EL (cell line): ENCODE measurements at places on chromosomes 12 and 14.
A peak's percentile ranks its signal among the peaks of the same experiment; 100 is the strongest.

- no peak for DNase-seq
These were observed 44.2 kb downstream of the ATP2B1 start for GRCh38 chr12:89664441-89664840.

GRCh38 chr12:96326628-96327227, 73.5 kb downstream of the CDK17 start:
- no peak for DNase-seq

DNA sequence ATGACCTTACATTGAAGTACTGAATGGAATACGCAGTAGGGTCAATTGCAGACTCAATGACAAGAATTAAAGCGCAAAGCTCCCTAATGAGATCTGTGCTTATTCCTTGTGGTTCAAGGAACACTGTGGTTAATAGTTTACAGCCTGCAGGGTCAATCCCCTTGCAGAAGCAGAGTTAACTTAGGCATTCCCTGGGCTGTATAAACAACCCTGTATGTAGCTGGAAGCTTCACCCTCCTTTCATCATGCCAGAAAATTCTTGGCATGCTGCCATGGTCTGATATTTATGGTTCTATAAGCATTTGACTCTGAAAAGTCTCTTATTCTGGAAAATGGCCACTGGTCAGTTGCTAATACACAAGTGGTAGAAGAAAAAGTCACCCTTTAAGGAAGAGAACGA, 227.7 kb downstream of the NOVA1 start:
- DNase-seq = no peak

DNA sequence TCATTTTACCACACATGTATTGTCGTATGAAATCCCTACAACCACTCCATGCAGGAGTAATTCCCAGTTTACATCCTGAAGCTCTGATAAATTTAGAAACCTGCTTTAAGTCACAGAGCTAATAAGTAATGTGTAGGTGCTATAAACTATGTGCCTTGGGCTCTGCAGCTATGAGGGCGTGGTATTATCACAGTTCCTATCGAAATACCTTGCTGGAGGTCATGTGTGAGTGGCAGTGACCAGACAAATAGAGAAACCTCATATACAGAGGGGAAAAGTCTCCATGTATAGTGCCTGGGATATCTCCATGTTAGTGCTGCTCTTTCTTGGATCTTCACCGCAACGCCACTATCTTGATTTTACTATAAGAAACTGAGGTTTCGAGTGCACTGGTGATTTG, 883 bp upstream of the TBC1D15 start:
- DNase-seq = no peak

DNA sequence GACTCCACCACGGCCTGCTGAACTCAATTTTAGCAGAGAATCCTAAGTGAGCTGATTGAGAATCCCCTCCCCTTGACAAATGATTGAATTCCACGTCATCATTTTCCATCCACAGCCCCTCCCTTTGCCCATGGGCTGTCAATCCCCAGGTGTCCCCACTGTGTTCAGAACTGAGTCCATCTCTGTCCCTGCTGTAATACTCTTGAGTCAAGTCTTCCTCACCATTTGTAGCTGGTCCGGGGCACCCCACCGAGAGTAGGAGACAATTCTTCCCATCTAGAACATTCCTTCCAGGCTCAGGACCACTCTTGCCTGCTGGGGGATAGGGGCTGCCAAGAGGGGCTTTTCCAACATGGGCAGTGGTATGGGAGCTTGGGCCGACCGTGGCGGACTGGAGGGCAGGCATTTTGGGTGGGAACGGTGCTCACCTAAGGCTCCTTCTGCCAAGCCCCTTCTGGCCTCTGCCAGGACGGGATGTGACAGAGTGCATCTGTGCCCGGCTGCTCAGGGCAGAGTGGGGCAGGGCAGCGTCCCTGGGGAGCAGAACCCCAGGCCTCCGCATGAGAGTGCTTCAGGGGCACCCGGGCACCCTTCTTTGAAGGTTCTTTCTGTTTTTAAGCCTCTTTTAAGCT, 218.1 kb upstream of the RTL1 start:
- no peak for DNase-seq

- no peak for DNase-seq
These were observed 39.0 kb downstream of the LGMN start for GRCh38 chr14:92709340-92710000.

- DNase-seq = no peak
These were observed 28.9 kb downstream of the COX16 start for GRCh38 chr14:70330596-70330995.

GRCh38 chr12:131783915-131784541, 44.2 kb upstream of the MMP17 start:
- DNase-seq = peak; percentile 90

DNA sequence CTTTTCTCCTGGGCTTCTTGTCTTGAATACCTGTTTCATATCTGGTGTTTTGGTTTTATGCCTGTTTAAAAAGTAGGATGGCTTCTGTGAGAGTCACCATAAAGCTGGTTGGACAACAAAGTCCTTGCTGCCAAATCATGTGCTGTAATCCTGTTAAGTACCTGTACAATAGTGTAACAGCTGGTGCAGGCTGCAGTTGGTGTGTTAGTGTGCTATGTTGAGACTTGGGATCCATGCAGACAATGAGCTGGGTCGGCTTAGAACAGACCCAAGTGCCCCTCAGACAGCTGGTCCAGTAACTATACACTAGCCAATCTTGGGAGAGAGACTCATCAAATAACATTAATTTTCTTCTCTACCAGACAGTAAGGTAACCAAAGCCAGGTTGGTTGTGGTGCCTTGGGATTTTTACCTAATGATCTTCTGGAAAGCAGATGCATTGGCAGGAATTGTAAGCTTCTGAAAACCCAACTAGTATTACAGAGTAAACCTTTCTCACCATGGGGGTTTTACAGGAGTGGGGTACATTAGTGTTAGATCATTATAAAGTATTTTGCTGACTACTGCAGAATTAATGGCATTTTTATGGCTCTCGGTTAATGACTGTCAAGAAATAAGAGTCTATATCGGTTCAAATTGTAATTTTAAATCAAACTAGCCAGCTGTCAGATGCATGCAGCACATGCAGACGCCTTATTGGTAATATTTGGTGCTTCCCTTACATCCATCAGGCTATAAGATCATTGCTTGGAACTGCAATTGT, 231.2 kb downstream of the PDZRN4 start:
- no peak for DNase-seq

DNA sequence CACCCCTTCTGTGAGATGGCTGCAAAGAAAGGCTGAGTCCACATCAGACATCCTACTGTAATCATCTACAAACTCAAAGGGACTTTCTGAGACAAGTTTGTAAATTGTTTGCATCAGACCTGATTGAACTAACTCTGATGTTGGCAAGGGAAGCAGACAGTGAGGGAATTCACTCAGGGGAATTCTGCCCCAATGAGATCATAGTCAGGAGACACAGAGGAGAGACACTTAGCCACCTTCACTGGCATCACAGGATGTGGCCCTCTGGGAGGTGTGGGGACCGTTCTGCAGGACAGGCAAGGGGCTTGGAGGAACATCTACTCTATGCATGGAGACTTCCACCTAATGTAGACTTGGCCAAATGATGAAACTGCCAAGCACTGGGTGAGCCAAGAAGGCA, 70.7 kb upstream of the DDX11 start:
- DNase-seq = no peak

GRCh38 chr14:28630100-28630499, 136.5 kb upstream of the FOXG1 start:
- DNase-seq = no peak
